ENCODE measurements at places on chromosomes 6 and 20.

GRCh38 chr6:21899708-21900107 is 306.2 kb downstream of the SOX4 start:
- DNase-seq = no peak

DNA sequence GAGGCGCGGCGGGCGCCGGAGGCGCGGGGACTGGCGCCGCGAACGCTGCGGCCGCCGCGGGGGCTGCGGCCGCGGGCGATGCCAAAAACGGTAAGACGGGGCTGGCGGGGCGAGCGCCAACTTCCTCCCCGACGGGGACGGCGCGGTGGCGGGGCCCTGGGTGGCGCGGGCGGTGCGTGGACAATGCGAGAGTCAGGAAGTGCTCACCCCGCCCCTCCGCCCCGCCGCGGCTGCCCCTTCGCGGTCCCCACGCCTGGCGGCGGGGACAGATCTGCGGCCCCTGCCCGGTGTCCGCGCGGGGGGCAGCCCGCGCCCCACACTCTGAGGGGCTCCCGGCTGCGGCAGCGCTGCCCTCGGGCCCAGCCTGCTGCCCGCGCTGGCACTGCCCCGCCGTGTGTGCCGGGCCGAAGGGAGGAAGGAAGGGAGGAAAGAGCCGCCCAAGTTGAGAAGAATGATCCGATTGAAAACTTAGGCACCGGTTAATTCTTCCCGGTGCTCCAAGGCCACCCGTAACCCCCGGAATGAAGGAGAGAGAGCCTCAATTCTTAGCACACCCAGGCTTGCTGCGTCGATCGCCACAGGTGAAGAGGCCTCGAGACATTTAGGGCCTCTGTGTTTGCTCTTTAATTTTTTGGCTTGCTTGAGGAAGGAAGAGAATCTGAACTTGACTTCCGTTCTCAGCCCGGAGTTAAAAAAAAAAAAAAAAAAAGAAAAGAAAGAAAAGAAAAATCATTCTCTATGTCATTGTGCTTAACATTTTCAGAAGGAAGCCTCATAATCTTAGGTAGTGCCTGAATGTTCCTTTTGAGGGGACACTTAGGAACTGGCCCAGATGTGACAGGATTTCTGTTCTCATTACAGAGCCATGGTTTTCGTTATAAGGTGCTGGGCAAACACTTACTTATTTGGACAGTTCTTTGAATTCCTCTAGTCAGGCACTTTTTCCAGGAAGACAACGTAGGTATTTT is 982 bp downstream of the HECA start:
- peak; percentile 48 for DNase-seq

DNA sequence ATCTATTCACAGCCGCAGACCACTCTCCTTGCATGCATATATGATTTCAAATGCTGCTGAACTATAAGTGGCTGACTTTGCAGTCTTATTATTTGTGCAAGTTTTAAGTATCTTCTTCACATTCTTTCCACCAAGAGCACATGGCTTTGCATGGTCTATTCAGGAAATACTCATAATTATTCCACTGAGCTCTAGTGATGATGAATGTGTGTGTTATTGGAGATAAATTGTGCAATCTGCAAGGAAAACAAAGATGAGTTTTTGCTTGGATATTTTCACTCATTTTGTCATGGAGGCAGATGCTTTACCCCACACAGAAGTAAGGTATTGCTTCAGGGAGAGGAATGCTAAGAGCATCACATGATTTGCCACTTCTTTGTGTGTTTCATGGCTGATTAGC is 764.6 kb downstream of the TBC1D32 start:
- DNase-seq = no peak

GRCh38 chr6:30570740-30571074 is 535 bp upstream of the ABCF1 start:
- DNase-seq = no peak

GRCh38 chr6:165811512-165811911 is 148.5 kb upstream of the PDE10A start:
- no peak for DNase-seq

DNA sequence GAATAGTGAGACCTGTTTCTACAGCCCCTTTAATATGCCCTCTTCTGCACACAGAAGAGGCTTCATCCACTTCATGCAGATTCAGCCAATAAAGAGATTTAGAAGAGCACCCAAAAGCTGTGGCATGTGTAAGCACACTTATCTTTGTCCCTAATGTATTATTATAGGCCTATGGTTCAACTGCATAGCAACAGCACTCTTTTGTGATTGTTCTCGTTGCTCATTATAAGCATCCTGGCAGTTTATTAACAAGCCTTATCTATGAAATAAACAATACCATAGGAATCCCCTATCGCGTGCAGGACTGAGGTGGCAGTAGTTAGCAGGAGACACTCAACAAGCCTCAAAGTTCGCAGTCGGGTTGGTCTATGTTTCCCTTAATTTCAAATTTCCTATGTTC is 138.5 kb upstream of the BEND6 start:
- DNase-seq = peak; percentile 48

DNA sequence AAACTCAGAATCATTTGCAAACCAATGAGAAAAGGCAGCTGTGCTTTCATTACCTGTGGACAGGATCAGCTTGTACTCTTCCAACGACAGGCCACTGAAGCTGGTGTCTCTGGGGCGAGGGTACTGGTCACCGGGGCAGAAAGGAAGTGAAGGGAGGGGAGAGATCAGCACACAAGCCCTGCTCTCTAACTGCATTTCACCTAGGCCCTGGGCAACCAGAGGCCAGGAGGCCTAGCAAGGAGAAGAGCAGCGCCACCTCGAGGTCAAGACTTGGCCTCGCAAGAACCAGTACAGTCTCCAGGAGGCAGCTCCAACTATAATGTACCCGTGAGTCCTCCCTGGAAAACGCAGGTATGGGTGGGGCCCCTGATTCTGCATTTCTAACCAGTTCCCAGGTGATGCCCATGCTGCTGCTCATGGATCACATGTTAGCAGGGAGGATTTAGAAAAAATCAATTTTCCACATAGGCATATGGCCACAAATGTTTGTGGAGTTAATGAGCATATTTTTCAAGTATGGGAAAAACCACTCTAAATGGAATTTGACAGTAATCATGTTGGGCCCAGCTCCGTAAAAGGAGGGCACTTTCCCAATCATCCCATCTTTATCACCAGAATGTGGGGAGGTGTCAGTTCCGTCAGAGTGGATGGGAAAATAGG is 11.0 kb downstream of the UQCC2 start:
- DNase-seq = peak; percentile 65

GRCh38 chr20:24489631-24490260 is 20.3 kb downstream of the SYNDIG1 start:
- no peak for DNase-seq

DNA sequence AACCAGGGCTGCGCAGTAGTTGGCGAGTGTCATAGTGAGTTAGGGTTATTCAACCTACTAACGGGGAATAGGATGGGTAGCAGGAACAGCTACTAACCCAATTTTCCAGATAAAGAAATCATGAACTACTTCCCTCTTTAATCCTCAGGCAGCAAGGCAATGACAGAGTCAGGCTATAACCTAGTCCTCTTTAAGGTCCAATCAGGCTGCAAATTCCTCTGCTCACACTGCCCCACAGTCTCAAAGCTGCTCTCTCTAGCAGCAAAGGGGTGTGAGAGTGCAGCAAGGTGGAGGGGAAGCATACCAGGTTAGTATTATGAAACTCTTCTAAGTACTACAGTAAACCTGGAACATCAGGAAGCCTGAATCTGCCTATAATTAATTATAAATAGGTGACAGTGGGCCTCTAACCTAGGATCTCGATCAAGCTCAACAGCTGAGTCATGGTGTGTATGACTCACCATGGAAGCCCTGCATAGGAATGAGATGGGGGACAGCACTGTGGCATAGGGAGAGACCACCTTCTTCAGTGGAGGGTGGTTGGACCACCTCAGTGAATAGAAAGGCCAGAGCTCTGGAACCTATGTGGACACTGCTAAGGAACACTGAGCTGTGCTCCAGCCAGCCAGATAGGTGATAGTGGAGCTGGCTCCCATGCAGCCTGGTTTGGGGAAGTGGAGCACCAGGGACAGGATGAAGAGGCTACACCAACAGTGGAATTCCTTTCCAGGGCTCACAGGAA is 7.9 kb downstream of the PEX6 start:
- peak; percentile 61 for DNase-seq

- peak; percentile 8 for DNase-seq
Observed at GRCh38 chr6:163529605-163530004, 115.1 kb downstream of the QKI start.

DNA sequence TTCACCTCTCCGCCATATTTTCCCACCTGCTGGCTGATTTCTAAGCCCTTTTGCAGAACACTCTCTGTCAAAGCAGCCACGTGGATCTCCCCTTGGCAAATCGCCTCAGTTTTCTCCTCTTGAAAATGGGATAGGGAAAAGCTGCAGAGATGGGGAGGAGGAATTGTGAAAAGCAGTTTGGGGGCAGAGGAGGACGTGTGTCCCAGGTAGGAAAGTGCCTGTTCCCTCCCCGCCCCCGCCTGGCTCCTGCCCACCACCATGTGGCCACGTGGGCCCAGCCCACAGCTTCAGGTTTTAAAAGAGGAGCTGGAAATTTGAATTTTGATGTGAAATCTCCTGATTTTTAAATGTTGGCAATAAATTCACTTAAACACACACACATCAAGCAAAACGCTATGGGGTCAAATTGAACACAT is 3.6 kb upstream of the CEBPB start:
- DNase-seq = no peak

- DNase-seq = no peak
Observed at GRCh38 chr6:149458806-149459205, 26.0 kb downstream of the ZC3H12D start.

GRCh38 chr6:169340395-169340794 is 86.7 kb upstream of the THBS2 start:
- peak; percentile 37 for DNase-seq

GRCh38 chr6:25147223-25147622 is 132.0 kb upstream of the CARMIL1 start:
- no peak for DNase-seq

DNA sequence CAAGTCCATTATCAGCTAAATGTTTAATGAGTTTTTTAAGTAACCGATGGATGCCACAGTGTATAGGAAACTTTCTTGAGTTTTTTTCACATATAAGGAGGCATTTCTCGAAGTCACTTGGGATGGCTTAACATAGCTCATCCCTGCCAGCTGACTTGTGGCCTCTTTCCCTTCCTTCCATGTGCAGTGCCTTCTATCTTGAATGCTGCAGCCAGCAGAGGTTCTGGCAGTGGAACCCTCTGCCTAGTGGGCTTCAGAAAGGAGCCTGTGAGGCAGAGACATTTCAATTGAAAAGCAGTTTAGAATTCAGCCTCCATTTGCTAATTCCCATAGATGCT is 51.9 kb downstream of the AKAP12 start:
- no peak for DNase-seq

DNA sequence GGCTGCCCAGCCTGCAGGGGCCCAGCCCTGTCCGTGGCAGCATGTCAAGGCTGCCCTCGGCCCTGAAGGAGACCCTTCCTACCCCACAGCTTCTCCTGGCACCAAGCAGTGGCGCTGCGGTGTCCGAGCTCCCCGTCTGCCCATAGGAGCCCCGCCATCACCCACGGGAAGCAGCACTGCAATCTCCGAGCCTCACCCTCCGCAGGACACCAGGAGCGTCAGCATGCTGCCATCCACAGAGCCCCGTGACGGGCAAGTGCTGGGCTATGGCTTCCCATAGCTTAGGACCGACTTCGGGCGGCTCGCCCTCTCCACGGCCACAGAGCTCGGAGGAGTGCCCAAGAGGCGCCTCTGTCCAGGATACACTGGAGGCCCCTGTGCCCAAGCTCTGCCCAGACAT is 25.1 kb downstream of the YTHDF1 start:
- DNase-seq = no peak

GRCh38 chr20:41304002-41304401 is 13.5 kb downstream of the ZHX3 start:
- no peak for DNase-seq

DNA sequence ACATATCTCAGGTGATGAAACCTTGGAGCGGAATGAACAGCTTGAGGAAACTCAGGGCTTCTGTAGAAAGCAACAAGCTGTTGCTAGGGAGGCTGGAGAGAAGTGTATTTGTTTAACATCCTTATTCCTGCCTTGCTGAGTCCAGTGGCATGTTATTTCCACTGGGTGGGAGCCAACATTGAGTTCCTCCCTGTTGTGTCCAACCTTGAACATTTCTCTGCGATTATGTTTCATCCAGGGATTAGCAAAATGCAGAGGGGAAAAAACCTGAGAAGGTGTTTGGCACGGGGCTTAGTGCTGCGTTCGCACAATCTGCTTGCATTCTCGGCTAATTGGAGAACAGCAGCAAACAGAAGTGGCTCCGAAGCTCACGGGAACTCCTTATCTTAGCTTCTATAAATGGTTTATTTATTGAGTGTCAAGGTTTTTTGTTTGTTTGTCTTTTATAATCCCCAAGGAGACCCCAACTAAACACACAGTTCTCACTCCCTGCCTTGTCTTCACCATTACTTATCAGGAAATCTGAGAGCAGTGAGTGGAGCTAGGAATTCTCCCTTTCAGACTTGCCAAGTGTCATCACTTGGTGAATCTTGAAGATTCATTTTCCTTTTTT is 412.8 kb downstream of the CDC5L start:
- DNase-seq = peak; percentile 9

DNA sequence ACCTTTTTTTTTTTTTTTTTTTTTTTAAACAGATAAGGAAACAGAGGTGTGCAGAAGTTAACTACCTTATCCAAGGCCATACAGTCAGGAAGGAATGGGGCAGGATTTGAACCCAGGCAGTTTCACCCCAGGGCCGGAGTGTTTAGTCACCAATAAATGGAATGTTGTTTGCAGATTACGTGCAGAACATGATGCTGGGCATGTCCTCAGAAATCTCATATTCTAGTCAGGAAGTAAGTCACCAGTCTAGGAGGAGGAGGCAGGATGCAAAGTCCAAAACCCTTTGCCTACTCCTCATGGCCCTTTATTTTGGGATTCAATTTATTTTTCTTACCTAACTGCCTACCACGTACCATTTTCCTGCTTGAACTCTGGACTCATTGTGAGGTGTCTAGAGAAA is 57.1 kb upstream of the LRRC1 start:
- no peak for DNase-seq

GRCh38 chr20:58113716-58114115 is 114.7 kb downstream of the ANKRD60 start:
- no peak for DNase-seq

GRCh38 chr6:147046141-147046877 is 157.9 kb upstream of the STXBP5 start:
- DNase-seq = no peak

DNA sequence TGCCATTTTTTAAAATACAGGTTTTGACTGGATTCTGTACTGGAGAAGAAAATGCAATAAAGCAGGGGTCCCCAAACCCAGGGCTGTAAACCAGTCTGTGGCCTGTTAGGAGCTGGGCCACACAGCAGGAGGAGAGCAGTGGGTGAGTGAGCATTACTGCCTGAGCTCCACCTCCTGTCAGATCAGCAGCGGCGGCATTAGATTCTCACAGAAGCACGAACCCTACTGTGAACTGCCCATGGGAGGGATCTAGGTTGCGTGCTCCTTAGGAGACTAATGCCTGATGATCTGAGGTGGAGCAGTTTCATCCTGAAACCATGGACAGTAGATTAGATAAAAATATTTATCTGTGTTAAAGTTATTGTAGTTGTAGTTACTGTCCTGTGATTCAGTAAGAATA is 21.1 kb upstream of the FBXO9 start:
- DNase-seq = no peak

Data from Caki2 (cell line).